GM04504 (cell line): ENCODE measurements at places on chromosomes 6 and 20.

DNA sequence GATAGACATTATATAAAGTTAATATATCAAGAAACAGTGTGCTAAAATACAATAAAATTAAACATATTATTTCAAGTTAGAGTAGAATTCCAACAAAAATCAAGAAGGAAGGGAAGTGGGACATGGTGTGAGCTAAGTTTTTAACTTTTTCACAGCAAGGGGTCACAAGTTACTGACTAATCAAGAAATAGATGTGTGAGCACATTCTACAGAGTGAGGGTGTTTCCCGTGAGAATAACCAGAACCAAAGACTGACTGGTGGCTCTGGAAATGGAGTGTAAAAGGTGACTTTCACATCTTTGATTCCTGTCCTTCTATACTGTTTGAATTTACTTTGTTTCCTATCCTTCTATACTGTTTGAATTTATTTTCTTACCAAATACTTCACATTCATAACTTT is 206.6 kb downstream of the TASP1 start:
- no peak for DNase-seq

- DNase-seq, result no peak
These were observed 289.0 kb downstream of the SYNE1 start for GRCh38 chr6:152348116-152348515.

- DNase-seq, result no peak
These were observed 34.6 kb upstream of the PNPLA1 start for GRCh38 chr6:36235309-36235708.

GRCh38 chr6:91476000-91476399 is 889.1 kb upstream of the MAP3K7 start:
- no peak for DNase-seq
